ENCODE measurements at places on chromosomes 1 and 21.

GRCh38 chr1:189499736-189500135 lies 977.9 kb downstream of the BRINP3 start:
- H3K4me1 ChIP-seq = no peaks in the 10 kb centered on the region
- DNase-seq = no peak
- H3K27me3 ChIP-seq = no peaks in the 10 kb centered on the region

DNA sequence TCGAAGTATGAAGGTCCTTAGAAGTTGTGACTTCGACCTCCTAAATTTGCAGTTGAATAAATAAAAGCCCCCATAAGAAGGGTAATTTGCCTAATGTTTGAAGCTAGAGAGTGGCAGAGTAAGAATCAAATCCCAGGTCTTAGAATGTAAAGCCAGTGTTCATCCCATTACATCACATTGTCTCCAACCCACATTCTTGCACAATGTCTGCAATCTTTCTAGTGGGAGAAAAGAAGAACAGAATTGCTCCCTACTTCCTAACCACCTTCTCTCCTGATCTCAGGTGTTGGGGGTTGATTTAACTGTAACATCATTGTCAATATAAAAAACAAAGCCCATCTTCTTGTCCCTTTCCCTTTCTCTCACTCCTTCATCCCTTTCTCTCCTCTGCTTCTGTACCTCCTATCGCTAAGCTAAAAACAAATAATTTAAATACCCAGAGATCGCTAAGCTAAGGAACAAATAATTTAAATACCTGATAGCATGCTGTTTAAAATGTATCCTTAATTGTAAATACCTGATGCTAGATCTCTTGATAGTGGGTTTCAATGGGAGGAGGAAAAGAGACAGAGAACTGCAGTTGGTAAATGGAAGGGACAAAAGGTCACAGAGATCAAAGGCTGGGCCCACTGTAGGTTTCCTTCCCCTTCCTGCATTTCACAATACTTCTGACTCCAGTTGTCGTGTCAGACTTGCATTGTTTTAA lies 32.1 kb upstream of the CCDC190 start:
- peak; percentile 34 for DNase-seq
- no peaks in the 10 kb centered on the region for H3K36me3 ChIP-seq
- H3K4me3 ChIP-seq = no peak overlapping the region
- H3K4me1 ChIP-seq = peaks cover 14% of the 10 kb centered on the region

GRCh38 chr1:203084588-203085527 lies 954 bp downstream of the MYOG start:
- no peak overlapping the region for H3K27ac ChIP-seq
- H3K27me3 ChIP-seq = no peaks in the 10 kb centered on the region
- H3K4me1 ChIP-seq = peaks cover 17% of the 10 kb centered on the region

DNA sequence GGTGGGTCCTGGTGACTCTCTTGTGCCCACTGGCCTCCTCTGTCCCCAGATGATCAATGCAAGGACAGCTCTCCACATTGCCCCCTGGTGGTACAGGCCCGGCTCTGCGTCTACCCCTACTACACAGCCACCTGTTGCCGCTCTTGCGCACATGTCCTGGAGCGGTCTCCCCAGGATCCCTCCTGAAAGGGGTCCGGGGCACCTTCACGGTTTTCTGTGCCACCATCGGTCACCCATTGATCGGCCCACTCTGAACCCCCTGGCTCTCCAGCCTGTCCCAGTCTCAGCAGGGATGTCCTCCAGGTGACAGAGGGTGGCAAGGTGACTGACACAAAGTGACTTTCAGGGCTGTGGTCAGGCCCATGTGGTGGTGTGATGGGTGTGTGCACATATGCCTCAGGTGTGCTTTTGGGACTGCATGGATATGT lies 10.8 kb downstream of the ADAMTSL4 start:
- peaks cover 30% of the 10 kb centered on the region for H3K4me1 ChIP-seq
- H3K27ac ChIP-seq = peak overlapping the region; percentile 100
- H3K27me3 ChIP-seq = no peaks in the 10 kb centered on the region
- H3K4me3 ChIP-seq = peak overlapping the region; percentile 79
- DNase-seq = peak; percentile 92

- no peak for DNase-seq
- H3K4me3 ChIP-seq = no peak overlapping the region
- H3K27me3 ChIP-seq = no peaks in the 10 kb centered on the region
- no peak overlapping the region for H3K27ac ChIP-seq
- no peaks in the 10 kb centered on the region for H3K36me3 ChIP-seq
- H3K4me1 ChIP-seq = no peaks in the 10 kb centered on the region
Observed at GRCh38 chr1:54745274-54745673, 19.0 kb downstream of the PARS2 start.
